Renal cortical epithelial cell (primary cell): ENCODE measurements at places on chromosomes 3 and 15.
A peak's percentile ranks its signal among the peaks of the same experiment; 100 is the strongest.

GRCh38 chr15:89307046-89307587 is 27.5 kb downstream of the POLG start:
- peak; percentile 50 for DNase-seq

DNA sequence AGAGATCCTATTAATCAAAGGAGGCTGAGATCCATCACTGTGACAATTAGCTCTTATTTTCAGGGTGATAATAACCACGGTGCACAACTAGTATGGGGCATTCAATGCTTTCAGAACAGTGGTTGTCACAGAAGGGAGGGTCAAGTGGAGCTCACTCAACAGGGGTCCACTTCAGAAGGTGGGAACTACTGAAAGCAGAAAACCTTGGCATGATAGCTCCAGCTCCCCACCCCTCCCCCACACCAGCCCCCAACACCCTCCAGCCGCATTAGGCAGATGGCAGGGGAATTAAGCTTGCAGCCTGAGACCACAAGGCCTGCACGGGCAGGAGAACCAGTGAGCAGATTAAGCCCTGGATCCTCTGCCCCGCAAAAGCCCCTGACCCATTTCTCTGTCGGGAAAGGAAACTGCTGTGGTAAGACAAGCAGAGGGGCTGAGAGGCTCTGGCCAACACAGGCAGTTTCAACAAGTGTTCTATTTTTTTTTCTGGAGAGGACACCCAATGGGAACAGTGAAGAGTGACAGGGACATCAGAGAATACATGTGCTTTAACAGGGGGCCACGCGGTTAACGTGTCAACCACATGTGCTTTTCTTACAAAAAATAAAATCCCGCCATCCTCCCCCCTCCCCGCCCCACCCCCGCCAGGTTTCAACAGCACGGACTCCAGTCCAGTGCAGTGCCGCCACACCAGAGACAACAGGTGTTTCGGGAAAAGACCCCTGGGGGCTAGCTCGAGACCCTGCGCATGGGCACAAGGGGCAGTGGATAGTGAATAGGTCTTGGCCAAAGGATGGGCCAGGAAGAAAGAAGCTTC is 997 bp downstream of the FYCO1 start:
- DNase-seq = no peak

GRCh38 chr15:47516558-47516957 is 200.7 kb upstream of the SEMA6D start:
- no peak for DNase-seq

DNA sequence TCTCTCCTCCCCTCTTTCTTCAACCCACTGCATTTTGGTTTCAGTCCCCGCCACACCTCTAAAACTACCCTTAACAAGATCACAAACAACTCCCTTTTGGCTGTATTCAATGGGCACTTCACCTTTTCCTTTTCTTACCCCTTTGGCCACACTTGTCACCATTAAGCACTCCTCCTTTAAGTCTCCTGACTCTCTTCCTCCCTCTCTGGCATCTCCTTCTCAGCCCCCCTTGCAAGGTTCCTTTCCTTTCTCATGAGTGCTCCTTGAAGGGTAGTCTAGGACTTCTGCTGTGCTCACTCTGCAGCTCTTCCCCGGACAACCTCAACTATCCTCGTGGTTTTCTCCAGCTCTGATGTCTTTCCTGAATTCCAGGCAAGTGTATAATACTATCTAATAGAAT is 103.7 kb downstream of the RPL22L1 start:
- DNase-seq = no peak

DNA sequence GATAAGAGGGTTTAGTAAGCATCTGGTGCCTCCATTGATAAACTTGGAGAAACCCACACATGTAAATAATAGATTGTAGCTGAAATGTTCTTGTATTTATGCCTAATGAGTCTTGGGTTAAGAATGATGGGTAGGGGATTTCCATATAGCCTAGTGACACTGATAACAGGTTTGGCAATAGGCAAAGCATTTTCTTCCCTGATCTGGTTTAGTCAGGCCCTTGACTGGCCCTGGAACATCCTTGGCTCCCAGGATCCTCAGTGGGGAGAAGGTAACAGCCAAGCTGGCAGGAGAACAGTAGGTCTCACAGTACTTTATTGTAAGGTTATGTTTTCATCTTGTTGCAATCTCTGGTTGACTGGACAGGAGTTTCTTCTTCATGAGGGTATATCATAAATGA is 228.4 kb downstream of the DIPK2A start:
- no peak for DNase-seq

DNA sequence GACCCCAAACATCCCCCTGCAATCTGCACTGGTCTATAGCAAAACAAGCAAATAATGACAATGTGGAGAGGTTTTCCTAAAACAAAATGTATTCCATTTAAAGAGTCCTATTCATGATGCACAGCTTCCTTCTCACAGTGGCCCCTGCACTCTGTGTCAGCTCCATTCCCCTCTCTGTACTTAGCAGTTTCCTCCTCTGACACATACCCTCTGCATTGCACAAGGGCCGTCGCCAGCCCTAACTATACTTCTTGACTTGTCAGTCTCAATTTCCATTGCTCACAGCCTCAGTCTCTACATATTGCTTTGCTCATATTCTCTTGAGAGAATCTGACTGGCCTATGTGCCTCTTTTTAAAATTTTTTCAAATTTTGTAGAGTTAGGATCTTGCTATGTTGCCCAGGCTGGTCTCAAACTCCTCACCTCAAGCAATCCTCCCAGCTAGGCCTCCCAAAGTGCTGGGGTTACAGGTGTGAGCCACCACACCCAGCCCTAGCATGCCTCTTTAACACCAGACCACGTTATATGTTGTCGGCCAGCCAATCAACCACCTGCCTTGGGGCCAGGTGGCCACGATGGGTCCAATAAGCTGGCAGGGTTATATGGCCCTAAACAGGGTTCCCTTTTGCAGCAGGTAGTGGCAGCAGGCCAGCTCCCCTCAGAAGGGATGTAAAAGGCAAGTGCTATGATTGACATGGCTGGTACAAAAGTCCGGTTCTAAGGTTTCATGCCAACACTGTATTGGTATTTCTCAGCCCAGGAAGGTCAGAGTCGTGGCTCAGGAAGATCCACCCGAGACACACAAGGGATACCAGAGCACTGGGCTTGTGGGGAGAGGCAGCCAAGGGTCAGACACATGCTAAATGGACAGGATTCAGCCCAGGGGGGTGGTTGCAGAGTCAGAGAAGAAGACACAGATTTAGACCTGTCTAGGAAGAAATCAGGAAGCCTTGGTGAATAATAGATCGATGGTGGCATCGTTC is 59.0 kb upstream of the SMAD3 start:
- no peak for DNase-seq
